CD4-positive, alpha-beta T cell treated with Interferon gamma for 1 hour (primary cell): ENCODE measurements at places on chromosomes 3 and 15.

DNA sequence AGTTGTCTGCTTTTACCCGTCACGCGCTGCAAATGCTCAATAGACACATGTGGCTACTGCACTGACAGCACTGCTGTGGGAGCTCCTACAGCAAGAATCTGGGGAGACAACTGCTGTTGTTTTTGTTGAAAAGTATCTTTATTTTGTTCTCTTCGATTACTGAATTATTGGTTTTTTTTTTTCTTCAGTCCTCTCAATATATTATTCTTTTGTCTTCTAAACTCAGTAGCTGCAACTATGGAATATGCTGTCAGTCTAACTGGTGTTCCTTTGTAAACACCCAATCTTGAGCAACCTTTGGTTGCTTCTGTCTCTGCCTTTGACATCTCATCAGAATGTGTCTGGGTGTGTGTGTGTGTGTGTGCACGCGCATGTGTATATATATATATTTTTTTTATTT is 12.6 kb downstream of the DCP1A start:
- no peak for DNase-seq

GRCh38 chr3:135792174-135792573 is 173.4 kb upstream of the PPP2R3A start:
- DNase-seq, result no peak

DNA sequence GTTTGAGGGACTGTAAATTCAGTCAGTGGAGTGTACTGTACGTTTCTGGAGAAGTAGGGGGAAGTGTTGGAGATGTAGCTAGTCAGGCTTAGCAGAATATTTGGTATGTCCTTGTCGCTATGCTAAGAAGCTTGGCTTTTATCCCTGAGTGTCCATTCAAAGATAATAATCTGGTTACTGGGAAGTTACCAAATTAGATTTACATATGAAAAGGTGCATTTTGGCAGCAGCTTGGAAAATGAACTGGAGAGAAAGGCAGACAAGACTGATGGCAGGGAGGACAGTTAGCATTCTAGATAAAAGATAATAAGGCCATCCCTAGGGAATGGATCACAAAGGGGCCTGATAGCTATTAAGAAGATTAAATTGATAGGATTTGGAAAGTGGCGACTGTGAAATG is 58.7 kb downstream of the P2RY1 start:
- DNase-seq, result no peak

DNA sequence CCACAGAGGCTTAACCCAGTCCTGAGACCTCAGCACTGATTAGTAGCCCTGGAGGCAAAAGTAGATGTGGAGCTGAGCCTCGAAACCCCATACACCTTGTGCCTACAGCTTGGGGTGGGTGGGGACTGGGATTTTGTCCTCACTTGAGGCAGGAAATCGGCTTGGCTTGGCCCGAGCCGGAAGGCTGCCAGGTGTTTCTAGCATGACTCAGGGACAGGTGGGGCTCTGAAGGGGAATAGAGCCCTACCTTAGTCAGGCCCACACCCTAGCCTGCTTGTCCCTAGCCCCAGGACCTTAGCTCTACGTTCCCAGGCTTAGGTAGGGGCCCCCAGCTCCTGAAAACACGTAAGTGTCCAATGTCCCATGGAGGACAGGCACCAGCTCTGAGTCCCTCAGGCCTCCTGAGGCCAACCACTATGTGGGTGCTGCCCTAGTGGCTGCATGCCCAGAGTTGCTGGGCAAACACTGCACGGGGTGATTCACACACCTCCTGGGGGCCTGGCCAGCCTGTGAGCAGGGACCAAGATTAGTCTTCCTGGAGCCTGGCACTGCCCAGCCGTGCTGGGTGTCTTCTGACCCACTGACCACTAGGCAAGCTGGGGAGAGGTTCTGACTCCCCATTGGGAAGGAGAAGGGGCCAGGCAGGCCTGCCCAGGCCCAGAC is 3.1 kb downstream of the MST1R start:
- no peak for DNase-seq

DNA sequence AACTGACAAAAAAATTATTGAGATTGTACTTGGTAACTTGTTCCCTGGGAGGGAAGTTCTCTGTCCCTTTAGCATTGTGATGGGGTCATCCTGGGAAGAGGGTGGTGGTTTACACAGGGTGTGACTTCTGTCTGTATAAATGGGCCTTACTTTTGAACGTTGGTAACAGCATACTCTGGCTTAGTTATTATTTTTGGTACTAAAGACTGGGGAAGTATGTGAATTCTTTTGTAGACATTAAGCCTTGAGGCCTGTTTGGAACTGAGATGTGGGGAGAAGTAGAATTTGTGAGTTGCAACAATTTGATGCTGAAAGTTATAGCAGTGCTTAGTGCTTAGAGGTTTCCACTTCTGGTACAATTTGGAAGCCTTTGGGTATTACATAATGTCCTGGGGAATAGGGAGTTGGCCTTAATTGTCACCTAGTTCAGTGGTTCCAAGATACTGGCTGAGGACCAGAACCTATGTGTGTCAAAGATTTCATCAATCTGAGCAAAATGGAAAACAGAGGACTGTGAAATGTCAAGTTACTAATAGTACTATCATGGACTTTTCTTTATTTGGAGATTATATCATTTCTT is 15.9 kb downstream of the TLNRD1 start:
- no peak for DNase-seq
